ENCODE measurements at places on chromosomes 7 and 10. TPM values are rescaled to one million over a fixed set of nuclear protein-coding genes. Genes with fewer than 3 reads are reported as not detected.

DNA sequence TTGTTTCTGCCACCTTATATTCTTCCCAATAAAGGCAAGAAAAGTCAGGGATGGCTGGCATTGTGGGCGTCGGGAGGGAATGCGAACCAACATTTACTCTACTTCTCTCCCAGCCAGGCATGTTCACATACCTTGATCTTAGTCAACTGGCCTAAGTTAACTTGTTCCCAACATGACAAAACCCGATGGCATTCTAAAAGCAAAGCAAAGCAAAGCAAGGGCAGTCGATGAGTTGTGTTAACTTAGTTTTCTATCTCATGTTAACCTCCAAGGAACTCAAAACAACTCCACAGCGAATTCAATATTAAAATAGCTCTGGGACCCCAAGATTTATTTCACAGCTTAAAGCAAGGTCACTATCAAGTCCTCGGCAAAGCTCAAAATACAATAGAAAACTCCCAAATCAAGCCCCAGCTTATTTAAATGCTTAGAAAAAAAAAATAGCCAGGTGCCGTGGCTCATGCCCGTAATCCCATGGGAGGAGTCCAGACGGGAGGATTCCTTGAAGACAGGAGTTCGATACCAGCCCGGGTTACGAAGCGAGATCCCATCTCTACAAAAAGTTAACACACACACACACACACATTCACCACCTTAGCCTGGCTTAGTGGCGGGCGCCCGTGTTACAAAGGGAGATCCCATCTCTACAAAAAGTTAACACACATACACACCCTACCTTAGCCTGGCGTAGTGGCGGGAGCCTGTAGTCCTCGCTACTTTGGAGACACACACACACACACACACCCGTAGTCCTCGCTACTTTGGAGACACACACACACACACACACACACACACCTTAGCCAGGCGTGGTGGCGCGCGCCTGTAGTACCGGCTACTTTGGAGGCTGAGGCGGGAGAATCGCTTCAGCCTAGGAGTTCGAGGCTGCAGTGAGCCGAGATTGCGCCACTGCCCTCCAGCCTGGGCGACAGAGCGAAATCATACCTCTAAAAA is 901 bp upstream of the CCNY start:
- DNase-seq, result no peak

DNA sequence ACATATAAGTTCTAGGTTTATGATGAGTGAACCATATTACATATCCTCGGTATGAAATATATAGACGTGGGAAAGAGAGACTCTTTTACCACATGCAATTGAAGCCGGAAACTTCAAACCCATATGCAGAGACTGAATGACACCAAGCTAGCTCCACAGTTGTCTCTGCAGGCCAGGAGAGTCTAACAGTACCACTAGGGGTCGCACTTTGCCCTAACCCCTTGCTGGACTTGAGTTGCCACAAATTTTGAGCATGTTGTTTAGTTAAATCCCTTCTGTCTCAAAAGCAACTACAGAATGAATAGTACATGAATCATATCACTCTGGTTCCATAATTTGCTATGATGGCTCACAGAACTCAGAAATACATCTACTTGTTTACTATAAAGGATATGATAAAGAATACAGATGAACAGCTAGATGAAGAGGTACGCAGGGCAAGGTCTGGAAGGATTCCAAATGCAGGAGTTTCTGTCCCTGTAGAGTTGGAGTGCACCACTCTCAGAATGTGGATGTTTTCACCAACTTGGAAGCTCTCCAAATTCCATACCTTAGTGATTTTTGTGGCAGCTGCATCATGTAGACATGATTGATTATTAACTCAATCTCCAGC is 112.4 kb upstream of the YAE1 start:
- DNase-seq, result no peak

DNA sequence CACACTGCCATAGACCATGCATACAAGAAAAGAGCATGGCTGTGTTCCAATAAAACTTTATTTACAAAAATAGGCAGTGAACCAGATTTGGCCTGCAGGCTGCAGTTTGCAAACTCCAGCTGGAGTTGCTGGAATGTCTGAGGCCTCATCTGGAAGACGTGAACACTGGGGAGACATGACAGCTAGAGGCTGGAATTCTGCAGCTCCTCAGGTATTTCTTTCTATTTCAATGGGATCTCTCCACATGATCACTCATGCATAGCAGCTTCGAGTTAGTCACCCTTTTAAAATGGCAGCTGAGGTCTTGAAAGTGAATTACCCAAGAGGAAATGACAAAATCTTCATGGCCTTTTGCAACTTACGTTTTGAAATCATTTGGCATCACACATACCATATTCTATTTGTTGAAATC is 52.6 kb upstream of the BET1 start:
- no peak for DNase-seq

GRCh38 chr10:32489901-32490300 is 44.0 kb downstream of the CCDC7 start:
- DNase-seq, result no peak

- no peak for DNase-seq
Measured at GRCh38 chr10:87722716-87723115, 63.0 kb downstream of the PAPSS2 start.

Gene SEMA3D
- 7.5 TPM for total RNA-seq

Gene FAM20C
- total RNA-seq, result 71.0 TPM

Data from breast epithelium (tissue), 4 donors.